CD4-positive, alpha-beta T cell treated with Interleukin-17A for 4 hours (primary cell): ENCODE measurements at places on chromosomes 7 and 10.

DNA sequence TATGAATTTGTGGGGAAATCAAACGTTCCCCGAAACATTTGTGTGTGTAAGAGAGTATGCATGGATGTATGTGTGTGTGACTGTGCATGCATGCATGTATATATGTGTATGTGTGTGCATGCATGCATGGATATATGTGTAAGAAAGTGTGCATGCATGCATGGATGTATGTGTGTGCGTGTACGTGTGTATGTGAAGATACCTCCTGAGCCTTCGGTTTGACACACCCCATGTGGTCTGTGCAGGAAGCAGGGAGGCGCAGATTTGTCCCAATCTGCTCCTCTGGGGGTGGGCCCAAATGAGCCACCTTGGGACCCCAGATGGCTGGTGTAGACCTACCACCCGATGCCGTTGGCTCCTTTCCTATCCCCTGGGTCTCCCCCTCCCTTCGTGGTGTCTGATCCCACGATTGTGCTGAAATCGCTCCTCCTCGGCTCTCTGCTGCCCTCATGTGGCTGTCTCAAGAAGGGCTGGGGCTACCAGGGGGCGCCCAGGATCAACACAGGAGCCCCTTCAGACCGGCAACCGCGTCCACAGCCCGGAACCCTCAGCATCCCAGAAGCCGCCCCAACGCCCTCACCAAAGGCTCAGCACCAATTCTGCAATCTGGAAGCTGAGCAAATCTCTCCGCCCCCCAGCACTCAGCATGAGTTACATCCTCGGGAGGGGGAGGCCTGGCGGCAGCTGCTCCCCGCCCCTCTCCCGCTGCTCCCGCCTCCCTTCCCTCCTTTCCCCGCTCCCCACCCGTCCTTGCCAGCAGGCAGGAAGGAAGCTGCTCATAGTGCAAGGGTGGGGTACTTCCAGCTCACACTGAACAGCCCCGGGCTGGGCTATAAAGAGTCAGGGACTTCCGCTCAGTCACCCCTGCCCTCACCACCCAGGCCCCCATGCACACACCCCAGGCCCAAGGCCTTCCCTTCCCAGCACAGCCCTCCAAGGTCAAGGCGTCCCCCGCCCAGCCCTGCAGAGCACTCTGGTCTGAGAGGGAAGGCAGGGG, 2.3 kb upstream of the NOS3 start:
- peak; percentile 82 for DNase-seq

DNA sequence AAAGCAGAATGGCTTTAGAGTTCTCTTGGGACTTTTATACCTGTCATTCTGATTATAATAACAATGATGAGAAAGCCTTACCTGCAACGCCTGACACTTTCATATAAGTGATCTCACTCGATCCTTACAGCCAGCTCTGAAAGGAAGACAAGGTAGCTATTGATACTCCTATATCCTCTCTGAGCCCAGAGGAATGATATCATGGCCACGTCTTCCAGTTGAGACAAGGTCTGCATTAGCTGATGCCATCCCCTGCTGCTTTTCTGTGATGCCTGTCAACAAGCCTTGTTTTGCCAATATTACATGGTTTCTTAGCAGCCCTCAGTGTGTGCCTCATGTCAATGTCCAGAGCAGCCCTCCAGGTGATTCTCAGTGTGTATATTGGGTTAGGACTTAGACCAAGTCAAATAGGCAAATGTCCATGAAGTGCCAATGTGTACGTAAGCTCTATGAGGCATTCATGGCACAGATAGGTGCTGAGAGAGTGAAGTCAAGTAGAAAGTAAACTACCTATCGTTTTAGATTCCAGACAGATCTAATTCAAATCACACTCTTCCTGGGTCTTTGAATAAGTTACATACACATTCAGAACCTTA, 405.9 kb downstream of the ADRA2A start:
- no peak for DNase-seq

GRCh38 chr7:79668292-79668691, 214.8 kb upstream of the MAGI2 start:
- DNase-seq = no peak

DNA sequence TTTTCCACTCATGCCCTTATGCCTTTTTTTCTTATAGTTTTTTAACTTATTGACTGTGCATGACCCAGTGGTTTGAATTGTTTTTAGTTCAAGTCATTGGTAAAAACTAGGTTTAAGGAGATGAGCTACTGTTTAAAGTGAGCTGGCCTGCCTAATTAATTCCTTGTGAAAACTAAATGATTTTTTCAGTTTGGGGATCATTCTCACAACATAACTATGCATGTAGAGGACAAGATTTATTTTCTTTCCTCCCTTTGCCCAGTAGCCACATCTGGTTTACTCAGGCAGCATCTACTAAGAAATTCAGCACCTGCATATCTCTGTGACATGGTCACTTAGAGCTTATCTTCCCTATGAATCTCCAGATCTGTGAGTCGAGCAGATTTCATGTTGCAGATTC, 1.7 kb downstream of the ADO start:
- no peak for DNase-seq

- DNase-seq = no peak
Observed at GRCh38 chr7:36387435-36388231, 2.0 kb upstream of the ANLN start.

GRCh38 chr10:128367807-128368206, 241.6 kb upstream of the MKI67 start:
- no peak for DNase-seq

DNA sequence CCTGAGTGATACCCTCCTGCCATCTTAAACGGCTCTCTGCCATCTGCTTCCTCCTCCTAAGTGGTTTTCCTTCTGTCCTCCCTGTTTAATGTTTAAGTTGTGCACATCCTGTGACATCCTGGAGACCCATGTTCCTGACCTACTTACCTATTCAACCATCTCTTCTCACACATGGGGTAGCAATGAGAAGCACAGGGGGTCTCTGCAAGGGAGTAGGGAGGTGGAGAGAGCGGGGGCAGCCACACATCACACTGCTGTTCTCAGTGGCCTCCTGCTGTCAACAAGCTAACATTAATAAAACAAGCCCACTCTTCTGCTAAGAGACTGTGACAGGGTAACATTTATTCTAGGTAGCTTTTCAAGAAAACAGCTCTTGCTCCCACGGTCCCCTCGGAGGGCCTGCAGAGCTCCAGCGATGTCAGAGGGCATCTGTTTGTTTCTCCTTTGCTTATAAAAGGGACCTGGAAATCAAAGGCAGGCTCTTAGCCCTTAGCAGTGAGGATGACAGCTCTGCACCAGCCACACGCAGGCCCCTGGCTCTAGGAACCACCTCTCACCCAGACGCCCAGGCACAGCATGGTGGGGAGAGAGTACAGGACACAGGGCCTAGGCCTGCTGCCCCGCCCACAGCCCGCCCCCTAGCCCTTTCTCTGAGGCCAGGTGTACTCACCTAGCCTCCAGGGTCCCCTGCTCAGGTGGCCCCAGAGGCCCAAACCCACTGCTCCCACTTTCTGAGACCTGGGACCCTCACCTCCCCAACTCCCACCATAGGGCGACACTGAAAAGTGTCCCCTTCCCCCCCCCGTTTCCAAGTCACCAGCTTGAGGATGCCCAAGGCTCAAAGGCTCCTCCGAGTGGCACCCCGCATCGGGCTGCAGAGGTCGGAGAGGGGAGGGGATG, 943 bp upstream of the SLC18A2 start:
- no peak for DNase-seq

DNA sequence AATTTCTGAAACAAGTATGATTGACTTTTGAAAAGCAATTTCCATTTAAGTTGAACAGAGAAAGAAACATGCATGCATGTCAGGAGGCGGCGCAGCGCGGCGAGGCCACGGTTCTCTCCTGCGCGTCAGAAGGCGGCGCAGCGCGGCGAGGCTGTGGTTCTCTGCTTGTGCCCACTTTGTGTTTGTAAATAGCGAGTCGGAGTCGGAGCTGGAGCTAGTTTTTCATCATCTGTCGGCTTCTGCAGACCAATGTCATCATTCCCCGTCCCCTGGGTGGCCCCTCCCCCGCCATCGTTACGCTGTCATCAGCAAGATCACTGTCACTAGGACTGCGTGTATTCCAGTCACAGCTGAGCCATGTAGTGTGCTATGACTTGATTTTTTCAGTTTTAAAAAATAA, 49.2 kb downstream of the INPP5A start:
- DNase-seq = no peak

DNA sequence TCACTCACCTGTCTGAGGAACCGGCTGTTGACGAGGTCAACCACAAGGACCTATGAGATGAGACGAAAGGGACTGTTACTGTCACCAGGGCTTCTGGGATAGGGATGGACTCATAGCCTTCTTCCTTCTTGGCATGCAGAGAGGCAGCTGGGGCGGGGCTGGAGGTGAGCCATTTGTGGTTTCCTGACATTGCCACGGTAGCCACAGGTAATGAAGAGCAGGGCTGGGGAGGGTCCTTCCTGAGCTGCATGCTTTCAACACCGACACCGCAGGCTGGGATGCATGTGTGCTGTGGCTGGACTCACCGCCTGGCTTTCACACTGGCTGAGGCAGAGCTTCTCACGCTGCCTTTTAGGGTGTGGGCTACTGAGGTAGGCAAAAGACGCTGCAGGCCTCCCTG, 46.4 kb upstream of the MKRN1 start:
- peak; percentile 30 for DNase-seq

DNA sequence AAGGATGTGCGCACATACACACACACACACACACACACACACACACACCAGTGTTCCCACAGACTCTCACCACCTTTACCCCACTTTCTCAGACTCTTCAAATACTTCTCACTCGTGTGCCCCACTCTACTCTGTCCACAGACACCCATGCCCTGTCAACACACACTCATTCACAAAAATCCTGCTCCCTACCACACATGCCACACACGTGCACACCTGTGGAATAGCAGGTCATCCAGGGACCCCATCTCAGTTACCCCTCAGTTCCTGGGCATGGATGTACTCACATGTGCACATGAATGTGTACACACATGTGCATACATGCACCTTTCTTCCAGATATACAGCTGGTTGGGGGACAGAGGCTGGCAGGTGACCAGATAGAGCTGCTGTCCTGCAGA, 142.9 kb downstream of the EMX2 start:
- no peak for DNase-seq

GRCh38 chr7:30938435-30939316, 25.1 kb upstream of the GHRHR start:
- DNase-seq = peak; percentile 71

- DNase-seq = no peak
Observed at GRCh38 chr10:14092799-14093198, 237.9 kb downstream of the FRMD4A start.

GRCh38 chr10:10642751-10643150, 374.9 kb upstream of the CELF2 start:
- DNase-seq = no peak

- no peak for DNase-seq
Observed at GRCh38 chr7:82247814-82248433, 195.7 kb downstream of the CACNA2D1 start.

DNA sequence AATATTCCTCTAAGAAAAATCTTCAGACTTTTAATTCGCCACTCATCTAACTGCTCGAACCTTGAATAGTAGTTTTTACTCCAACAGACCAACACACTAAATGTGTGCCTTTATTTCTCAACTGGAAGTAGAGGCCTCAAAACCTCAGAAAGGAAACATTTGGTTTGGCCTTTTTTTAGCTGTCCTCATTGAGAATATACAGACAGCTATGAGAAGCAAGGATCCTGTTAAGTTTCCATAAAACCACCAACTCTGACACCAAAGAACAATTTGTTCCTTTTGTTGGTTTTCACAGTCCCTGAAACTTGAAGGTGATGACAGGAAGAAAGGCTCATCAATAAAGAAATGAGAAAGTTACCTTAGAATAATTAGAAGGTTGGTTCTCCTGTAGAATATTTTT, 199.2 kb upstream of the MEOX2 start:
- DNase-seq = no peak

- no peak for DNase-seq
Observed at GRCh38 chr10:69826094-69826493, 24.4 kb downstream of the COL13A1 start.

GRCh38 chr7:18792871-18793595, 297.5 kb downstream of the HDAC9 start:
- no peak for DNase-seq

GRCh38 chr7:35355911-35356310, 102.0 kb upstream of the TBX20 start:
- DNase-seq = no peak

DNA sequence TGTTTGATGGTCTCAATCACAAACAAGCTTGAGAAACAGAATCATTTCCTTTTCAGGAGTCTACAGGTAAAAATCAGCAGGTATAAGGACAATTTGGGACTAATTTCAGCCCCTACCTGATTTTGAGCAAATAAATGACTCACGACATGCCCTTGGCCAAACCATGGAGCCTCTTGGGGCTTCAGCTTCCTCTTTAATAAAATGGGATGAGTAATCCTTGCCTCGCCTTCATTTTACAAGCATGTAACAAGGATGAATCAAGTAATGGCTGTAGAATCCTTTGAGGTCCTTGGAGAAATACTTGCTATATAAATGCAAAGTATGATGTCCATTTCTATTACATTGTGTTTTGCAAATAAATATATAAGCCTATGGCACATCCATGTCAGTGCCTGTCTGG, 212.8 kb upstream of the PODXL start:
- DNase-seq = no peak

GRCh38 chr10:61390851-61391250, 62.3 kb downstream of the TMEM26 start:
- DNase-seq = no peak

DNA sequence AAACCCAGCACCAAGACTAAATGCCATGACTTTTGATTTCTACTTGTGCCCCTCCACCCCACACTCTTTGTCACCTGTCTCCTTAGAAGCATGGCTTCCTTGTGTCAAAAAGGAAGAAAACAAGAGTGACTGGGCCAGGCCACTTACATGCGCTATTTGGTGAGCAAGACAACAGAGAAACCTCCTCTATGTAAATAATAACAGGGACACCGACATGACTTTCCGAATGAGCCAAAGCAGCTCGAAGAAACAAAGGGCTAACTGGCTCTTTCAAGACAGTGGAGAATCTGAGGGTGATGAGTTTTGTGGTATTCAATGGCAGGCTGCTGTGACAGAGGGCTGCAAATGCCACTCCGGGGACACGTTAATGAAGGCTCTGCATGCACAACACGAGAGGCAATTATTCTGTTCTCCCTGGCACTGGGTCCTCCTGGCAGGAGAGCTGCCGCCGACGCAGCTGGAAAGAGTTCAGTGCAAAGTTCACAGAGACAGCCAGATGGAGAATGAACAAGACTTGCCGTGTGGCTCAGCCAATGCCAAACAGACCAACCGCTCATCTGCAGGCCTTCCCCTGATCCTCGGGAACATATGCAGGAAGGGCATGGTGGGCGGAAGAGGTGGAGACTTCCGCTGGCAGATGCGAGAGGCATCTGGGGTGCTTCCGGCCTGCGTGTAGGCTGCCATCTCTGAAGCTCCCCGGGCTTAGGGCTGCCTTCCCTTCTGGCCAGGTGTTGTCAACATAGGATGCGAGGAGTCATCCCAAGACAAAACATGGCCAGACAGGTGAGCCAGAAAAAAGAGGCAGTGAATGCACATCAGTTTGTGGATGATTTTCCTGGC, 59.1 kb upstream of the SMNDC1 start:
- DNase-seq = peak; percentile 42
